ENCODE measurements at places on chromosomes 1 and 21. TPM values are rescaled to one million over a fixed set of nuclear protein-coding genes. Genes with fewer than 3 reads are reported as not detected.

ITLN2 gene
- not detected for total RNA-seq

RGS13 gene
- 0.62 TPM for total RNA-seq

TEX38 gene
- total RNA-seq, result not detected

IL22RA1 gene
- not detected for total RNA-seq
